ENCODE measurements at places on chromosomes 3 and 15.
A peak's percentile ranks its signal among the peaks of the same experiment; 100 is the strongest.

DNA sequence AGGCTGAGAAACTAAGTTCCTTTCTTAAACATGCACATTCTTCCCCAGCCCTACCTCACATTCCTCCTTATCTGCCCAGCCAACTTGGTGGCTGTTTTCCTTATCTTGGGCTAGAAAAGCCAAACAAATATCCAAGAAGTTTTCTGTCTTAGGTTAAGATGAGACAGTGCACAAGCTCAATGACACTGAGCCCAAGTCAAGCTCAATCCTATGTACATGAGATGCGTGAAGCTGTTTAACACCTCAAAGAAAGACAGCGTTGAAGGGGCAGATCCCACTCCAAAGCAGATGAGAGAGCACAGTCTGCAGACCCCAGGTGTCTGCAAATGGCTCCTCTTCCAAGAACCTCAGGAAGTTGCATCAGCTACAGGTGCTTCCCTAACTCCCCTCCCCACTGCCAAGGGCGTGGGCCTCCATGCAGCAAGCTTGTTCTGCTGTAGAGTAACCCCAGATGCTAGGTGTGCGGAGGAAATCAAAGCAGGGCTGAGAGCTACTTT is 16.6 kb downstream of the LRRC2 start:
- DNase-seq: no peak

DNA sequence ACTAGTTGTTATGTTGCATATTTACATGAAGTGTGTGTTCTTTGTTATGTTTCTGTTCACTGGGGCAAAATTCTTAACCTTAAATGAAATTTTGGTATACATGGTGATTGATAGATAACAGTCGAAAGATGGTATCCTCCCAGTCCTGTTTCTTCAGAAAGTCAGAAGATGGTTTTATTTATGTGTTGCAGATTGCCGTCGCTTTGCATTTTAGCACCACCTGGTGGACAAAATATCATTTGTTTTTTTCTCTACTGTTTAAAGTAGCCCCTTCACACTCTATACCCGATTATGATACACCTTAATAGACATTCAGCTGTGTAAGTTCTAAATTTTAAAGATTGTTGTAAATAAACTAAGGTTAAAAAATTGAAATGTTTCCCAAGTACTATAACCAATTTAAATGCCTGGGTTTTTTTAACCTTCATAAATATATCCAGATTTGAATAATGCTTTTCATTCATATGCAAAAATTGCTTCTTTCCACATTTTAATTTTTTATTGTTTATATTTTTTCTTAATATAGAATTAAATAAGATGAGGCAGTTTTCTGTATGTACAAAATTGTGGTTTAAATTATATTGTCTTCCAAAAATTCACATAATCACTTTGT is 152.2 kb downstream of the ALCAM start:
- peak; percentile 68 for DNase-seq

DNA sequence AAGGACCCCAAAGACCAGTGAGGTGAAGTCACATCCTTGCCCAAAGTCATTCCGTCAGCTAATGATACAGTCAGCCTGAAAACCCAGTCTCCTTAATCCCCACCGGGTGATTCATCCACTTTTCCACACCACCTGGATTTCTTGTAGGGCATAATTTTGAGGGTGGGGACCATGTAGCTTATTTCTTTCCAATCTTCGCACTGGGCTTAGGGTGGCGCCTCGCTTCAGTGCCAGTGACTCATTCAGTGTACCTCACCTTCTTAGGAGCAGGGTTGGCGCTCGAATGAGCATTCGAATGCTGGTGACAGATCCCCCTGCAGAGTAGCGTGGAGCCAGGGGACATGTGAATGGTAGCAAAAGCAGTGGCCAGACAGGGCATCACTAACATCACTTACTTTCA is 24.0 kb downstream of the BMF start:
- no peak for DNase-seq

DNA sequence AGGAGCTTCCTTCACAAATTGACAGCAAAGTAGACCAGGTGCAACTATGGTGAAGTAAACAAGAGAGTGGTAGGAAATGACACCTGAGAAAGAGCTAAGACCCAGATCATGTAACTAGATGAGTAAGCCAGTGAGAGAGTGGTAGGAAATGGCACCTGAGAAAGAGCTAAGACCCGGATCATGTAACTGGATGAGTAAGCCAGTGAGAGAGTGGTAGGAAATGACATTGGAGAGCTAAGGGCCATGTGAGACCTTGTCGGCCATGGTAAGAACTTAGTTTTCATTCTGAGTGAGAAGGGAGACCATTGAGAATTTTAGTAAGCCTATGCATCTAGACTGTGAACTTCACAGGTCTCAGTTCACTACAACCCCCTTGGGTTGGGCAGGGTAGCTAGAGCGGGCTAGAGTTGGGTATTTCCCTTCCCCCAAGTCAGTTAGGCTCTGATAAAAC is 5.4 kb upstream of the SENP7 start:
- DNase-seq: peak; percentile 95

DNA sequence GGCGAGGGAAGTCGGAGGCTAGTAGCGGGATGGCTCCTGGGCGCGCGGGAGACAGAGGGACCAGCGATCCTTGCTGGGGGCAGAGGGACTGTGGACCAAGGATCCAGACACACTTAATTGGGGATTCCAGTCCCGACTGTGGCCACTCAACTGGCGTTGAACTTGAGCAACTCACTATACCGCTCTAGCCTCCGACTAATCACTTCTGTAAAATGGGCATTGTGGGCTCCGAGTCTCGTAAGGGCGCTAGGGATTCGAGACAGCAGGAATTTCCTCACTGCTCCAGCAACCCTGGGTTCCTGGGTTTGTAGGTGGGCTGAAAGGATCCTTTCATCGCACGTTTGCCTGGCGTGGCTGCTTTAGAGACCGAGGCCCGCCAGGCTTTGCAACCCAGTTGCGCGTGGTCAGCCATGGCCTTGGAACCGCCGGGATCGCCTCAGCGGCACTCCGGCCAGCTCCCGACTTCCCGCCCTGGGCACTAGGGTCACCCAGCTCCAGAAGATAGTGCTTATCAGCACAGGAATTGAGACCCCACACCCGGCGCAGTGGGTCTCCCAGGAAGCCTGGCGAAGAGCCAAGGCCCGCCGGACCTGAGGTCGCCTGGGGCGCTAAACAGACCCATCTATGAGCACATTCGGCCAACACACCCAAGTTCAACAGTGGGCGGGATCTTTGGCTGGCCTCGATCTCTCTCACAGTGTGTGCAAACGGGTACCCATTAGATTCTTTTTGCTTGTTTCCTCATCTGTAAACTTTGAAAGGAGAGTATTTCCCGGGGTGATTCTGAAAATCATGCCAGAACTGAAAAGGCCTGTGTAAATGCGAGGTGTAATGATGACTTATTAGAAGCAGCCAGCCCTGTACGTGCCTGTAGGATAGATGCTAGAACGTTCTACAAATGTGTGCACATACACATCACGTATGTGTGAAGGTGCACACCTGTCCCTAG is 9.9 kb downstream of the FOXL2 start:
- no peak for DNase-seq

GRCh38 chr3:98952404-98952803 is 50.9 kb upstream of the DCBLD2 start:
- DNase-seq: no peak

- DNase-seq: no peak
These were observed 11.4 kb downstream of the SKIL start for GRCh38 chr3:170368921-170369320.

DNA sequence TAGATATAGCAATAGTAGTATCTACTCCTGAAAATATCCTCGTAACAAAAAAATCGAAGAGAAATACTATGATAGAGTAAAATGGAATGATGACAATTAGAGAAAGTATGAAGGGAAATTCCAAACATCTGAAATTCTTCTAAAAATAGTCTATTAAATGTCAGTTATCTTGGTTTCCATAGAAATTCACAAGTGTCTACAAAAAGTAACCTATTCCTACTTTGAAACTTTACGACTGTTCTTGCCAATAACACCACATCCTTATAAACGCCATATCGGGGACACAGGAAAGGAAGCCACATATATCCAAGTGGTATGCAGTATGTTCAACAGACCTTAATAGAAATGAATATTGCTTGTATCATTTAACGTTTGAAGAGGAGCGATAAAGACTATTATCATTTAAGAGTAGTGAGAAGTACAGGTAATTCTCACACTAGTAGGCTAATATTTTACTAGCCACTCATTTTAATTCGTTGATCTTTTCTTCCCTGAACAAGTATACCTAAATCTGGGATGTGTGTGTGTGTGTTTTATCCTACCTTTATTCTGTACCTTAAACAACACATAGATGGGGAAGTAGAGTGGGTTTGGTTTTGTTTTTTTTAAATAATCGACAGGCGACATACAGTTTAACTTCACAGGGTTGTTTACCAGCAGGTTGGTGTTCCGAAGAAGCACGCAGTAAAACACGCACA is 1.2 kb downstream of the GPR176 start:
- DNase-seq: no peak

GRCh38 chr3:180196658-180197057 is 159.9 kb upstream of the PEX5L start:
- DNase-seq: no peak

GRCh38 chr3:72490688-72491435 is 357.4 kb downstream of the SHQ1 start:
- DNase-seq: no peak

All from activated CD4-positive, alpha-beta T cell treated with anti-CD3 and anti-CD28 coated beads, Interleukin-10, Interleukin-2, amounts not matched to agents 100 ng/mL and 50 ng/mL, durations not matched to agents 16 hours and 8 hours (primary cell).